ENCODE measurements at places on chromosomes 5 and 9.

- DNase-seq = no peak
Measured at GRCh38 chr5:55438998-55439397, 95.8 kb downstream of the PLPP1 start.

- DNase-seq = no peak
Measured at GRCh38 chr9:76424491-76424890, 30.3 kb upstream of the RFK start.

DNA sequence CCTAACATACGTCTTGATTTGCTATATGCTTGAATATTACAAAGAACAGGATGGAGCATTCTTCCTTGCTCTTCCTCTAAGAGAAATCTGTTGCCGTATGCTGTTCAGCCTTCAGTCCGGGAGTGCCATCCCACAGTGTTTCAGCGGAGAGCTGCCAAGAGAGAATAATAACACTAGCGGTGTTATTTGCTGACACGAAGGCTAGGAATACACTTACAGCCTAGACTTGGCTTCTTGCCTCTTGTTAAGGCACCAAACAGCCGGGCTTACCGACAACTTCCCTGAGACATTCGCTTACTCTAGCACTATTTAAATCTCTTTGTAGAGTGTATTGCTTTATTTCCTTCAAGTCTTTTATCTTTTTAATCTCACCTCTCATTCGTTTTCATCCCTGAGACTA lies 31.4 kb downstream of the KCTD16 start:
- DNase-seq = no peak

DNA sequence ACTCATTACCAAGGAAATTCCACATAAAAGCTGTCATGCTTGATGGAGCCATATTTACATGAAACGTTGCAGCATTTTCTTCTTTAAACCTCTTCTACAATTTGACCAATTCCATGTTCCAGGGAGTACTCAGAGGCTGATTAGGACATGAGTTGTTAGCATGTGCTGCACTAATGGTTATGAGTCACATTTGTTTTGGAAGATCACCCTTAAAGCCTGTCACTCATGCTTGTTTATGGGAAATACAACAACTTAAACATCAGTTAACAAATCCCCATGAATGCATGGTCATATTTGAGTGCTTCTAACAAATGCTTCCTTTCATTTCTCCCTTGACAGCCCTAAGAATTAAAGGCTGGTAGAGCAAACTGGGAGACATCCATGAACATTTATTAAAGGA lies 156.1 kb downstream of the GHR start:
- DNase-seq = no peak

DNA sequence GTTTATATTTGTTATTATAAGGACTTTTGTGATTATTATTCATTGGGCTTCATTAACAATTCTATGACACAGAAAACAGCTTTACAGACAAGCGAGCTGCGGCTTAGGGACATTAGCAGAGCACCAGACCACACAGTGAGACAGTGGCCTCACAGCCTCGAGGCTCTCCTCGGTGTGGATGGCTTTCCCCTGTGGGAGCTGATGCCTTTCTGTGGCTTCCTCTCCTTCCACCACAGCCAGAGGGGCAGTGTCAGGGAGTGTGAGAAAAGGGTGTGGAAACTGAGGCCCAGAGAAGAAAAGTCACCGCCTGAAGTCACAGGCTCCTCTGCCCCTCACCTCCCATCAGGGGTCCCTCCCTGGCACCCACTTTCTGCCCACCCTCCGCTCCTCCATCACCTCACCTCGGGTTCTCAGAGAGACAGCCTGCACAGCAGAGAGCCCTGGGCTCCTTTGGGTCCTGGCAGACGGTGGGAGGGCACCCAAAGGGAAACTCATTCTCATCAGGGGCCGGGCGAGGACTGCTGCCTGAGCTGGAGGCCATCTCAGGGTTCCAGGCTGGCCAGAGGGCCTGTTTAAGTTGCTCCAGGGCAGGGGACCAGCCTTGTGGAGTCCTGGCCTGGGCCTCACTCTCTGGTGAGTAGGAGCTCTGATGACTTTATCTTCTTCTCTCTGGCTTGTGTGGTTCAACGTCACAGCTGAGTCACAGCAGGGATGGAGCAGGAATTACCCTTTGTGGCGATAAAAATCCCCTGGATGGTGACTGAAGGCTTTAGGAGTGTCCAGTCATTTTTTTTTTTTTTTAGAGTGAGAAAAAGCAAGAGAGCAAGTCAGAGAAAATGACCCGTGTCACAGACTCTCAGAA lies 830 bp downstream of the TRAF1 start:
- no peak for DNase-seq

GRCh38 chr9:109072133-109072692 lies 47.5 kb downstream of the TMEM245 start:
- no peak for DNase-seq

- DNase-seq = no peak
Measured at GRCh38 chr5:2460098-2460497, 291.4 kb downstream of the IRX2 start.

GRCh38 chr5:168270476-168270875 lies 21.0 kb upstream of the WWC1 start:
- DNase-seq = no peak

DNA sequence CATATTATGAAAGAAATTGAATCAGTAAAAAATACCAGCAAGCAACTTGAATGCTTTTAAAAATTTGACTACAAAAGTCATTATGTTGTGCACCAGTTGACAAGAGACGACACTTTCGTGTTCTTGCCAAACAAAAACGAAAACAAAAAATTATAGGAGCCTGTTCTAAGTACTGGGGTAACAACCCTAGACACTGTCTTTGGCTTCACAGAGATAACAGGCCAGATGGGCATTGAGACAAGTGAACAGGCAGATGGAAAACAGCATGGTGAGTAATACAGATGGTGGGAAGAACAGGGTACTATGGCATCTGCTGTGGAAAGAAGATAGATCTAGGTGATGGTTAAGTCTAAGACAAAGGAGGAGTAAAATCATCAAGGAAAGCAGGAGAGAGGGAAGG lies 99.0 kb downstream of the CDH12 start:
- no peak for DNase-seq

- no peak for DNase-seq
Measured at GRCh38 chr5:78611126-78611605, 37.4 kb downstream of the LHFPL2 start.

GRCh38 chr5:1508659-1509290 lies 15.0 kb downstream of the LPCAT1 start:
- no peak for DNase-seq
